ENCODE measurements at places on chromosomes 3 and 15.
A peak's percentile ranks its signal among the peaks of the same experiment; 100 is the strongest.

DNA sequence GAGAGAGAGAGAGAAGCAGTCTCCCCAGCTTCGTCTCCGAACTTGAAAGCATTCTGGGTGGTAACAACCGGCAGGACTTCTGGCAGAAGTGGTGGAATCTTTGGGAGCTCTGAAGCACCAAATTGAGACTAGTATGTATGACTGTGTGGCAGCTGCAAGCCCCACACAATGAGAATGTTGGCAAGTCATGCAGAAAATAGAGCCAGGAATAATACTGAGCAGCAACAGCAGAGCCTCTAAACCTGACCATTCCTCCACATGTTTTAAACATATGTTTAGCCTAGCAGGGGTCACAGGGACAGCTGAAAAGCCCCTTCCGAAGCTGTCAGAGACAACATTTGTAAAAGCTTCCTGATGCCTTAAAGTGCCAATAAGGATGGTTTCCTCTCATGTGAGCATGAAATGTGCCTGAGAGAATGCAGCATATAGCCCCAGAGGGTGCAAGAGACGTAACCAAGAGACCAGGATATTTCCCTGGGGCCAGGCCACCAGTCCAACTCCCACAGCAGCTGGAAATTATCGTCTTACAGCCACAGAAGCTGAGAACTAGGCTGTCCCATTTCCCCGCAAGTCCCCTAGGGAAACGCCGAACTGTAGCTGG lies 178.6 kb upstream of the CCDC54 start:
- DNase-seq = no peak

GRCh38 chr15:44195151-44195740 lies at the start of gene FRMD5:
Gene FRMD5, minus strand, starts transcription at chr15:44195271.
- peak; percentile 99 for DNase-seq

DNA sequence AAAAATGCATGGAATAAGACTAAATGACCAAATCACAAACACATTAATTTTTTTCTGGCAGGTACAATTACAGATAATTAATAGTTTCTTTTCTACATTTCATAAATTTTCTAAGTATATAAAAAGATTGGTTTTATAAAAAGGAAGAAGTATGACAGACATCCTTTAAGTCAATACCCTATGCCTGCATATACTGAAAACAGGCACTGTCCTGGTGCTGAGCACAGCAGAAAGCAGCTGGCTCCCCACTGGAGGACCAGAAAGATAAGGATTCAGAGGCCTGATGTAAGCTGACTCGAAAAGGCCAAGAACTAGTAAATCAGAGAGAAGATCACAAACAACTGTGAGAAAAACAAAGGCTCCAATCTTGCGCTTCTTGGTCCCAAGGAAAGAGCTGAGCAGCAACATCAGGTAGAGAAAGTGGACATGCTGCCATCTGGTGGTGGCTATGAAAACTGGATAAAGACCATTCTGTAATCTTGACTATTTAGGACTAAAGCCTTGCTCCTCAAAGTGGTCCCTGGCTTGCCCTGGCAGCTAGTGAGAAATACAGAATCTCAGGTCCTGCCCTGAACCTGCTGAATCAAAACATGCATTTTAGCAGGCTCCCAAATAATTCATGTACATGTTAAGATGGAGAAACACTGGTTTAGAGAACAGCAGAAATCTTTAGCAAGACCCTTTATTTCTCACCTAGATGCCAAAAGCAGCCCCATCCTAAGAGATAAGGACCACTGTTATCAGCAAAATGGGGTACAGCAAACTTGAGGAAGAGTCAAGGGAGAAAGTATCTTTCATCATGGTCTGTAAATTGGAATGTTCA lies 76.0 kb downstream of the TRANK1 start:
- DNase-seq = no peak

GRCh38 chr15:82710208-82710555 lies 507 bp upstream of the AP3B2 start:
- no peak for DNase-seq

DNA sequence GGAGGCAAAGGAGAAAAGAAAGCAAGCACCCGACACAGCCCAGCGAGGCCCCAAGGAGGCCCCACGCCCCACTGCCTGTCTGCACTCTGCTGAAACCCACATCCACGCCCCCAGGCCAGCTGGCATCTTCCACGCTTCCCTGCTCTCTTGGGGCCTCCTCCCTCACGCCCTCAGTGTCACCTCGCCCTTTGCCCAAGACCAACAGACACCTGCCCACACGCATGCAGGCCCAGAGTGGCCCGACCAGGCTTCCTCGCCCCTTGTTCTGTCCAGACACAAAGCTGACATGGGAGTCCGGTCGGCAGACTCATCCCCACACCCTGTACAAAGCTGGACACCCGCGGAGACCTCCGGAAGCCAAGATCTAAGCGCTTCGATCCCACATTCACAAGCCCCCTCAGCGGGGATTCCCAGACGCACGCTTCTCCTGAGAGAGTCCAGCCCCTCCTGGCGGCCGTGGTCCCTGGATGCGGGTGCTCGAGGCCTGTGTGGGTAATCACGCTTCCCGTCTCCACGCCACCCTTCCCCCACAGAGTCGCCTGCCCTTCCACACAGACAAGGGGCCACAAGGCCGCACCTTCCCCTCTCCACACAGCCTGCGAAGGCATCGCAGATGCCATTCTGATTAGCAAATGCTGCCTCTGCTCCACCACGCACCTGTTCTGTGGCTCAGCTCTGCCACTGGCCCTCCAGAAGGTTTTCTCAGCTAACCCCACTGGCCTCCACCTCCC lies 176.6 kb downstream of the XXYLT1 start:
- DNase-seq = no peak

DNA sequence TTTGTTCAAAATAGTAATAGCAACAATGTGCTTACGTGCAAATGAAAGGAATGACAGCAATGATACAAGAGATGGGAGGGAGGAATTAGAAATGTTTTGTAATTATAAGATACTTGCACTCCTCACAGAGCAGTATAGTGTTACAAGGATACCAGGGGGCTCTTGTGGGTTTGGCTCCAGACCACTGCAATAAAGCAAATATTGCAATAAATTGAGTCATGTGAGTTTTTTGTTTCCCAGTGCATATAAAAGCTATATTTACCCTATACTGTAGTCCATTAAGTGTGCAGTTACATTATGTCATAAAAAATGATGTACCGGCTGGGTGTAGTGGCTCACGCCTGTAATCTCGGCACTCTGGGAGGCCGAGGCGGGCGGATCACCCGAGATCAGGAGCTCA lies 864.3 kb downstream of the NSUN3 start:
- no peak for DNase-seq

DNA sequence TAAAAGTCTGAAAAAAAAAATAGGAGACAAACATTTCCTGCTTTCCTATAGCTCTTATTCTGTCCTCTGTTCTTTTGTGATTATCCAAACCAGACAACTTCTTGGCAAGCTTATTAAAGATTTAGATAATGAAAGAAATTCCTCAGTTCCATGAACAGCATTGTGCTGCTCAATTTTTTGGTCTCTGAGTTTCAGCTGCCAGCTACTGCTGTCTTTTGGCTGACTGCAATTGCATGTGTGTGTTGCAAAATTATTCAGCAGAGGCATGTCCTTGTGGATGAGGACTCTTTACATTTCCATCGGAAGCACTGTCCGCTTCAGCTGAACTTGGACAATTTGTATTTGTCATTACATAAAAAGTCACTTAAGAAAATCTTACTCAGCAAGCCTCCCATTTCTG lies 397.3 kb upstream of the RASGRP1 start:
- DNase-seq = no peak

GRCh38 chr15:60313906-60314305 lies 83.9 kb downstream of the ANXA2 start:
- DNase-seq = no peak

GRCh38 chr3:151146071-151146730 lies 56.8 kb downstream of the GPR171 start:
- peak; percentile 84 for DNase-seq

GRCh38 chr3:196016485-196016884 lies 65.4 kb downstream of the TFRC start:
- DNase-seq = no peak

DNA sequence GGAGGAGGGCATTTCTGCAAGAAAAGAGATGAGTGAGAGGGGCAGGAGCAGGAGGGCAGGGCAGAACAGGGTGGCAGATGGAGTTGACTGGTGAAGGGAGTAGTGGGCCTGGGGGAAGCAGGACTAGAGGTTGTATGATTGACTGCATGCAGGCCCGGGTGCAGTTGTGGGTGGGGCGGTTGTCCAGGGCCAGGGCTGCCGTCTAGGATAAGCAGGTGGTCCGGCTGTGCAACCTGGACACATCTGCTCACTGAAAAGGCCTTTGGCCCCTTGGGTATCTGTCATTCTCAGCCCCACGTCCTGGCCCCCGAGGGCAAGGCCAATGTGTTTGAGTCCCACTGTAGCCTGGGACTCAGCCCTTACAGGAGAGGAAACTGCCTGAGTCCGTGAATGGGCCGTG lies 25.4 kb downstream of the ALS2CL start:
- no peak for DNase-seq

DNA sequence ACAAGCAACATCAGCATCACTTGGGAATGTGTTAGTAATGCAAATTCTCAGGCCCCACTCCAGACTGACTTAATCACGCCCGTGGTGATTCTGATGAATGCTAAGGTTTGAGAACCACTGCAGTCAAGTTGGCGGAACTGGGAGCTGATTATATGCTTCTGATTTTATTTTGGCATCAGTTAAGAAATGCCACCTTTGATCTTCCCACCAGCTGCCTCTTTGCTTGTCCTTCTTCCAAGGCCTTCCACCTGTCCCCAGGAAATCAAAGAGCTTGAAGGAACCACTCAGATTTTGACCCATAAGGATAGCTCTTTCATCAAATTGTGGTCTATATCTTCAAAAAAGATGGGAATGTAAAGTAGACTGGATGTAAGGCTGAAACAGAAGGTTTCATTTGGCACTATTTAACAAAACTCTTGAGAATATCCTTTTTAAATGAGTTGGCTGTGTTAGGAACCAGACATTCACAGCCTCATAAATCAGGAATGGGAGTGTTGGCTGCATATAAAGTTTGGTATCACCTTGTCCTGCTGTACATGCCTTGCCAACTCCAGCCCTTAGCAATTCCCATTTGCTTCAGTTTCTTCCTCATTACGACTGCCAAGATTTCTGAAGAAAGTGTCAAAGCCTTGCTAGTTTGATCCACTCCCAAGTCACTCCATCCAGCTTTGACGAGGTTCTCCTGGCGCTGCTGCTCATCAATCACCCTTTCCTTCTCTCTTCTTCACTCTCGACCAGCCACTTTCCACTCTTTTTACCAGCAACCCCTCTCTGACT lies 125.8 kb upstream of the NPHP3 start:
- DNase-seq = no peak

DNA sequence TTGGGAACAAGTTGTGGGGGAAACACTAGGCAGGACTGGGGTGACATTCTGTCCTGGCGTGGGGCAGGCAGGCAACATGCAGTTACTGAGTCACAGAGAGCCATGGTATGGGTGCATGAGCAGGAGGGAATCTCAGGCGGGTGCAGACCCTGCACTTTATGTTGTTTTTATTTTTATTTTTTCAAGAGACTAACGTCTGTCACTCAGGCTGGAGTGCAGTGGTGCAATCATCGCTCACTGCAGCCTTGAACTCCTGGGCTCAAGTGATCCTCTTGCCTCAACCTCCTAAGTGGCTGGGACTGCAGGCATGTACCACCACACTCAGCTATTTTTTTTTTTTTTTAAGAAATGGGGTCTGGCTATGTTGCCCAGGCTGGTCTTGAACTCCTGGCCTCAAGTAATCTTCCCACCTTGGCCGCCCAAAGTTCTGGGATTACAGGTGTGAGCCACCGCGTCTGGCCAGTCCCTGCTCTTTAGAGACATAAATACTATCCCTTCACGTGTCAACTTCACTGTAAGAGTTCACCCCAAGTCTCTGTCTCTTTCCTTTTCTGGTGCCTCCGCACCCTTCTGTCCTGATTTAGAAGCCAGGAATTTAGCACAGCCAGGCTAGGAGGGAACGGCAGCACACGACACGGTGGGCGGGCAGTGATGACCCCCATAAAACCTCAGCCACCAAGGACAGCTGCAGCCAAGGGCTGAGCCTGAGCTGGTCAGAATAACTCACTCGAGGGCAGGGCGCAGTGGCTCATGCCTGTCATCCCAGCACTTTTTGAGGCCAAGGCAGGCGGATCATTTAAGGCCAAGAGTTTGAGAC lies 72.8 kb upstream of the IQSEC1 start:
- no peak for DNase-seq

DNA sequence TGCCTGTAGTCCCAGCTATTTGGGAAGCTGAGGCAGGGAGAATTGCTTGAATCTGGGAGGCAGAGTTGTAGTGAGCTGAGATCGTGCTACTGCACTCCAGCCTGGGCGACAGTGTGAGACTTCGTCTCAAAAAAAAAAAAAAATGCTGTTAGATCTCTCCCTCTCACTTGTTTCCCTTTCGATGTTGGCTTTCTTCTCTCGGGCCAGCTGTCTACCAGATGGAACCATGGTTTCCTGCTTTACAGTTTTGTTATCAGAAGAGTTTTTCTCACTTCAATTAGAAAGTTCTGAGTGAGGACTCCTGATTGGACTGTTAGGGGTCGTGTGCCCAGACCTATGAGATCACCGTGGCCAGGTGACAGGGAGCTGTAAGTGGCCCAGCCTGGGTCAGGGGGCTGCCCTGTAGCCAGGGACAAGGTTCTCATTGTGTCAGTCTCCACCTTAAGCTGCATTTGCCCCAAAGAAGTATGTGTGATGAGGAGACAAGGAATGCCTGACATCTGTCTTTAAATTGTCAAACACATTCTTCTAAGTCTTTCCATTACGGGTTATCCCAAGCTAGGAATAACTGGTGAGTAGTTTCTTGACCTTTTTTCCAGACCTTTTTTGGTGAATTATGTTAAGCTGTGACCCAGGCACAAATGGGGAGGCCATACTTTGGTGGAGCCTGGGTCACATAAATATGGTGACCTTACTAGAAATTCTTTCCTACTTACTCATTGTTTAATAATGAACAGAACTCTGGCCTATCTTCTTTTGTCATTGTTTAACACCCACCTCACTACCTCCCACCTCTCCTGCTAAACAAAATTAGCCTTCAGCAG lies 25.2 kb downstream of the SNAPC5 start:
- DNase-seq = no peak

GRCh38 chr15:34038871-34039789 lies at the start of gene AVEN:
Gene AVEN, minus strand, starts transcription at chr15:34039204. Its CDS starts 158 bp downstream, at chr15:34039046.
- peak; percentile 51 for DNase-seq

DNA sequence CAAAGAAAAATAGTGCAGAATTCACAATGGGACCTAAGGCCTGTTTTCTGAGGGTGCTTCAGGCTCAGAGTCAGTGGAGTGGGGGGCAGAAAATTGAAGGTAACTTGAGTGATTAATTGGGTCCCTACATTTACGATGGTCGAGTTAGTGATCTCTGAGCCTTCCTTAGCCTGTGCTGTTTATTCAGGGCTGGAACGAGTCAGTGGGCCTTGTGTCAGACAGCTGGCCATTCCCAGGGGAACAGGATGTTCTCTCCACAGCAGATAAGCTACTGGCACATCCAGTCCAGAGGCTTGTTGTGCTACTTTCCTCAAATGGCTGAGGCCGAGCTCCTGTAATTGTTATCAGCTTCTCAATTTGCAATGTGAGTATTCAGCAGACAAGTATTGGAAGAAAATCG lies 29.2 kb upstream of the CNTN3 start:
- no peak for DNase-seq

DNA sequence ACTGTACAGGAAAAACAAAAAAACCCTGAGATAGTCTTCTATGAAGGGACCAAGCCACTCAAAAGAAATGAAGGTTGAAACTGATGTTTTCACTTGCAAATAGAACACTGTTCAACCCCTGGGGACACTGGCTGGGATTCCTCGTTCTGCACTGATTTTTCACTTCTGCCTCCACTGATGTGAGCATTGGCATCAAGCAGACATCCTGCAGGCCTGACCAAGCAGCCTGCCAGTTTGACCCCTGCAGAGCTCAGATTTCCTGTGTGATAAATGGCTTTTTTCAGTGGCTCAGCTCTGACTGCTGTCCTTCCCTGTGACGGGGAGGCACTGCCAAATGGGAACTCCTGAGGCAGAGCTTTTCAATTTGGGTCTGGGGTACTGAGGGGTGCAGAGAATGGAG lies 50.0 kb downstream of the RASGRP1 start:
- DNase-seq = no peak

Measured in COR-L47 (cell line).